ENCODE measurements at places on chromosomes 1 and 21. TPM values are rescaled to one million over a fixed set of nuclear protein-coding genes. Genes with fewer than 3 reads are reported as not detected.

Gene CHRM3
- 10.3 TPM for polyA plus RNA-seq

Gene MYBPH
- polyA plus RNA-seq, result not detected

Gene CDA
- polyA plus RNA-seq, result 0.92 TPM

Gene TMEM200B
- polyA plus RNA-seq, result 0.72 TPM

Gene CYP4A22
- polyA plus RNA-seq, result 0.28 TPM

Gene ACTL8
- polyA plus RNA-seq, result not detected

Gene GBP1
- polyA plus RNA-seq, result 3.8 TPM

Gene ZBTB48
- polyA plus RNA-seq, result 143 TPM

Gene JUN
- polyA plus RNA-seq, result 45.0 TPM

Gene IRF6
- polyA plus RNA-seq, result 13.1 TPM

Gene CELA2A
- 2,295 TPM for polyA plus RNA-seq

Gene CCDC17
- 2.1 TPM for polyA plus RNA-seq

Gene SLC19A1
- 9.8 TPM for polyA plus RNA-seq

Gene CFHR4
- polyA plus RNA-seq, result not detected

Gene IGSF9
- 3.0 TPM for polyA plus RNA-seq

Gene FYB2
- polyA plus RNA-seq, result 6.3 TPM

Gene HCN3
- polyA plus RNA-seq, result 4.8 TPM

Gene CRNN
- 0.52 TPM for polyA plus RNA-seq

Gene CACNA1S
- under 0.01 TPM for polyA plus RNA-seq

Gene BCL2L15
- polyA plus RNA-seq, result 13.6 TPM

Gene KCNT2
- 0.23 TPM for polyA plus RNA-seq

Measured in pancreas (tissue), 10 donors.